ENCODE measurements at places on chromosomes 16 and 17.

GRCh38 chr17:81387100-81388090 is 7.9 kb upstream of the BAHCC1 start:
- no peak for DNase-seq

- DNase-seq = no peak
These were observed 8.3 kb upstream of the PYDC1 start for GRCh38 chr16:31225193-31225592.

- no peak for DNase-seq
These were observed 61.4 kb downstream of the NXN start for GRCh38 chr17:917941-918740.

DNA sequence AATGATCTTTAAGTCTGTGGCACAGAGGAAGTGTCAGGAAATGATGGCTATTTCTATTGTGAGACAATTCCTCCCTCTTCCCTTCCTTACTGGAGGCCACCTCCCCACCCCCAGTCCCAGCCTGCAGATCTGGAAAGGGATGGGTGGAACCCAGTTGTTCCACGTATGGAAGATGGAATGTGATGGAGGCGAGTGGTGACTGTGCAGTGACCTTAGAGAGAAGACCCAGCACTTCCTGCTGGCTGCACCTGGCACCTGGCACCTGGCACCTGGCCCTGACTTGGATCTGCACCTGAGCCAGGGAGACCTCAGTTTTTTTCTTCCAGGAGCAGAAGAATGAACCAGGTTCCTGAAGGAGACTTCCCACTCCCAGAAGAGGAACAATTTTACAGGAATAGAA is 33.0 kb upstream of the TMC5 start:
- no peak for DNase-seq

DNA sequence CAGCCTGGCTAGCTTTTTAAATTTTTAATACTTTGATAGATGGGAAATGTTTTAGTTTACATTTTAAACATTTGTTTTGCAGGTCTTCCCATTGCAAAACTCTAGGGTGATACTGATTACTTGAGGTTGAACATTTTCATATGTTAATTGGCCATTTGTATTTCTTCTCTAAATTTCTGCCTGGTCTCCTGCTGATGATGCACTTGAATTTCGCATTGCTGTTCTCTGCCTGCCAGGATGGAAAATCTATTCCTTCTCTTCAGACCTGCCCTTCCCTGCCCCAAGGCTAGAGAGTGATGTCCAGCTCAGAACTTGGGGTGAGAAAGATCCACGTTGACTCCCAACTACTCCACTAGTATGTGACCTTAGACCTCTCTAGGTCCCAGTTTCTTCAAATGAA is 134.7 kb downstream of the PITPNC1 start:
- no peak for DNase-seq

DNA sequence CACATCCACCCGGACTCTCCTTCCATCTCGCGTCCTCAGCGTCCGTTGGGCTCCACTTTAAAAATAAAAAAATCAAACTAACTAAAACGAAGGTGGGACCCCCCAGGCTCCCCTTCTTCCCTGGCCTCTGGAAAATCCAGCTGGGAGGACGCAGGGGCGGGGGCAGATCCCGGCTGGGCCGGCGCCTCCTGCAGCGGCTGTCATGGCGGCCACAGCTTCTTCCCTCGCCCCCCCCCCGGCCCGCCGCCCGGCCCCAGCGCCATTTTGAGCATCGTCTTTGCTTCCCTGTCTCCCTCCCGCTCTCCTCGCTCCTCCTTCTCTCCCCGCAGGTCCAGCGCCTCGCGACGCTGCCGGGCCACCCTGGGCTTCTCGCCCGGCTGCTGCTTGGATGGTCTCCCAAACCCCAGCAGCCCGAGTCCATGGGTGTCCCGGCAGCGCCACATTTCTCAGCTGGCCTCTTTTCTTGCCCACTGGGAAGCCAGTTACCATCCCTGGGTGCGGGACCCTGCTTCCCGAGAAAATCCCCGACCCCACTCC is 3.3 kb downstream of the HOXB2 start:
- no peak for DNase-seq

GRCh38 chr17:34308371-34308770 is 10.9 kb upstream of the CCL8 start:
- no peak for DNase-seq

DNA sequence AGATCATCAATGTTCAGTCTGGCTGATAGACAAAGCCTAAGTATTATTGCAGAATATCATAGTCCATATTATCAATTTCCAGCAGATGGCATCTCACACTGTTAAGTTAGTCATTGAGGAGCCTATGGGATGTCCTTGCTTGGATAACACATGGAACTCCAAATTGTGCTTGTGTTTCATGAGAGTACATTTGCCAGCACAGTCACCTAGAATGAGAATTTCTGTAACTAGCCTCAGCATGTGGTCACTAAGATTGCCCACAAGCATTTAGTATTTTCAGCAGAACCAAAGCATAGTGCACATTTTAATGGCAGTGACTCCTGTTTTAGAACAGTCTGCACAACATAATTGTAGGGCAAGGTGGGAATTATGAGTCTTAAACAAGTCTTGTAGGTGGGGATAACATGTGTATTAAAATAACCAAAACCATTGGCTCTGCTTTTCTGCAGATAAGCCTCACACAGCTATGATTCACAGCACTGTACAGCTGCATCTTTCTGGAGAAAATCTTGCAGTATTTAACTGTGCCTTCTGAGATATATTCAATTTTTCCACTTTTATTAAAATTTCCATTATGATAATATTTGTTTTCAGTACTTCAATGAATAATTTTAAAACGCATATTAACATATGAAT is 882.8 kb upstream of the SOX9 start:
- no peak for DNase-seq

DNA sequence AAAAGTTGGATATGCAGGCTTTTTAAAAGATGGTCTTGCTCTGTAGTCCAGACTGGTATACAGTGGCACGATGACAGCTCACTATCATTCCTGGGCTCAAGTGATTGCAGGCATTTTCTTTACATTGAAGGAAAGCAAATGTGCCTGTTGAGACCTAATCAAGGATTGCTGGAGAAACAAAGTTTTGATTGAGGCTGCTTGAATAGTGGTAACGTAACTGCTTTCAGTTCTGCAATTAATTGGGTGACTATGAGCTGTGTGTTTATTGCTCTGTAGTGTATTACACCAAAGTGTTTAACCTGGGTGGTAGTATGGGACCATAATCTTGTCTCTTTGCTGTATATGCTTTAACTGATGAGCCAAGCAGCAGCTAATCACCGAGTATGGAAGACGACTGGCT is 2.3 kb downstream of the UBB start:
- no peak for DNase-seq

- DNase-seq = no peak
These were observed 1.3 kb downstream of the METTL23 start for GRCh38 chr17:76727745-76728456.

- DNase-seq = no peak
These were observed 5.4 kb downstream of the MYO1C start for GRCh38 chr17:1486802-1487695.
